ENCODE measurements at places on chromosomes 12 and 14. TPM values are rescaled to one million over a fixed set of nuclear protein-coding genes. Genes with fewer than 3 reads are reported as not detected.

DNA sequence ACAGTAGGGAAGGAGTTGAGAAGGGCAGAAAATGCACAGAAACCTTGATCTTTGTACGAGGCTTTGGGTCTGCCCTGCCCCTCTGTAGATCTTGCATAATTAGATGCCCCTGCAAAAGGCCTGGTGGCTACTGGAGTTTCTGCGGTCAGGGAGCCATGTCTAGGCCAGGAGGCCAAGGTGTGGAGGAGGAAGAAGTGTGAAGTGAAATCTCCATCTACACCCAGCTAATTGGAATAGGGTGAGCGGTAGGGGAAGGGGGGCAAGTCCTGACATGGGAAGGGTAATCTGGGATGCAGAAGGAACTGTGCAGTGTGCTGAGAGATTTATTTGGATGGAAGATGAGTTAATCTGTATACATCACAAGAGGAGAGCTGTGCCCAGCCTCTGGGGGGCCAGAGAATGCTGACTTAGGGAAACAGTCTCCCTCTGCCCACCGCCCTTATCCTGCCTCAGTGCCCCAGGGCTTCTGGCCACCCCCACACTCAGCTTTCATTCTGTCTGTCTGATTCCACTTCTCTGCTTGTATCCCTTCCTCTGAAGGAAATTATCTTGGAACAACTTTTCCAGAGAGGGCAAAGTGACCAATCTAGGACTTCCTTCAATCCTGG lies 5.4 kb downstream of the CYP27B1 start:
- H3K27me3 ChIP-seq: peaks cover 15% of the 10 kb centered on the region
- peaks cover 41% of the 10 kb centered on the region for H3K4me1 ChIP-seq
- H3K4me3 ChIP-seq: no peak overlapping the region

- H3K36me3 ChIP-seq: no peaks in the 10 kb centered on the region
- H3K27ac ChIP-seq: no peak overlapping the region
- H3K4me1 ChIP-seq: peaks cover 11% of the 10 kb centered on the region
- H3K27me3 ChIP-seq: no peaks in the 10 kb centered on the region
Measured at GRCh38 chr14:23513005-23513817, 38.4 kb downstream of the ZFHX2 start.

- no peak overlapping the region for H3K27ac ChIP-seq
- peaks cover 48% of the 10 kb centered on the region for H3K4me1 ChIP-seq
- H3K27me3 ChIP-seq: no peaks in the 10 kb centered on the region
- peak; percentile 73 for DNase-seq
- H3K36me3 ChIP-seq: peaks cover 30% of the 10 kb centered on the region
- H3K4me3 ChIP-seq: no peak overlapping the region
Measured at GRCh38 chr12:6336889-6337853, 4.7 kb downstream of the TNFRSF1A start.

DNA sequence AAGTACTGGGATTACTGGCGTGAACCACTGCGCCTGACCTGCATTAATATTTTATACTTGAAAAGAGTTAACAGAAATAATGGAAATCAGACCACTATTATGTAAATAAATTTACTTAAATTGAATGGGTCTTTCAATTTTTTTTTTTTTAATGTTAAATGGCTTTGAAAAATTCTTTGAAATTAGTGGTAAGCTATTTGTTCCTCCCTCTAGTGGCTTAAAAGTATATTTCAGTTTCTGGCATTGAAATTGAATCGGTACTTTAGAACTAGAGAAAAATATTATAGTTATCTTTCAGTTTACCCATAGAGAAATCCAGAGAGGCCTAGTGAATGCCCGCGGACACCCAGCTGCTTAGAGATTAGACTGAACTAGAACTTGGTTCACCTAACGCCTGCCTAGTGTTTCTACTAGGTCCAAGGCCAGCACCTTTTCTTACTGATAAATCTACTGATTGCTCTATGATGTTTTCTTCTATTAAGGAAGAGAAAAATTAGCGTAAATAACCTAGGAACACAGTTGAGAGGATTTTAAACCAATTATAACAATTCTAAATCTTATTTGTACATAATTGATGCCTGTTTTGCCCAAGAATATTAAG lies 106.5 kb downstream of the EML1 start:
- peaks cover 11% of the 10 kb centered on the region for H3K27me3 ChIP-seq
- no peak overlapping the region for H3K4me3 ChIP-seq
- no peak overlapping the region for H3K27ac ChIP-seq
- H3K4me1 ChIP-seq: no peaks in the 10 kb centered on the region
- H3K36me3 ChIP-seq: no peaks in the 10 kb centered on the region
- DNase-seq: no peak

DNA sequence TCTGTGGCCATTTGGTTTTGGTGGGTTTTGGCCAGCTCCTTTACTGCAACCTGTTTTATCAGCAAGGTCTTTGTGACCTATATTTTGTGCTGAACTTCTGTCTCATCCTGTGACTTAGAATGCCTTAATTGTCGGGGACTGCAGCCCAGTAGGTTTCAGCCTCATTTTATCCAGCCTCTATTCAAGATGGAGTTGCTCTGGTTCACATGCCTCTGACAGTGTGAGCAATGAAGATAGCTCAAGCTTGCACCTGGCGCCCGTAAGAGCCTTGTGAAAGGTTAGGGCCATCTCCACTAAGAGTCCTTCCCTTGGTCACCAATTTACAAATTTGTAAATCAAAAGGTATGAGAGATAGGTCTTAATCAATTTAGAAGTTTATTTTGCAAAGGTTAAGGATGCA lies 19.4 kb downstream of the SLCO1B3 start:
- H3K4me3 ChIP-seq: no peak overlapping the region
- no peak for DNase-seq
- no peaks in the 10 kb centered on the region for H3K27me3 ChIP-seq
- H3K27ac ChIP-seq: no peak overlapping the region

DNA sequence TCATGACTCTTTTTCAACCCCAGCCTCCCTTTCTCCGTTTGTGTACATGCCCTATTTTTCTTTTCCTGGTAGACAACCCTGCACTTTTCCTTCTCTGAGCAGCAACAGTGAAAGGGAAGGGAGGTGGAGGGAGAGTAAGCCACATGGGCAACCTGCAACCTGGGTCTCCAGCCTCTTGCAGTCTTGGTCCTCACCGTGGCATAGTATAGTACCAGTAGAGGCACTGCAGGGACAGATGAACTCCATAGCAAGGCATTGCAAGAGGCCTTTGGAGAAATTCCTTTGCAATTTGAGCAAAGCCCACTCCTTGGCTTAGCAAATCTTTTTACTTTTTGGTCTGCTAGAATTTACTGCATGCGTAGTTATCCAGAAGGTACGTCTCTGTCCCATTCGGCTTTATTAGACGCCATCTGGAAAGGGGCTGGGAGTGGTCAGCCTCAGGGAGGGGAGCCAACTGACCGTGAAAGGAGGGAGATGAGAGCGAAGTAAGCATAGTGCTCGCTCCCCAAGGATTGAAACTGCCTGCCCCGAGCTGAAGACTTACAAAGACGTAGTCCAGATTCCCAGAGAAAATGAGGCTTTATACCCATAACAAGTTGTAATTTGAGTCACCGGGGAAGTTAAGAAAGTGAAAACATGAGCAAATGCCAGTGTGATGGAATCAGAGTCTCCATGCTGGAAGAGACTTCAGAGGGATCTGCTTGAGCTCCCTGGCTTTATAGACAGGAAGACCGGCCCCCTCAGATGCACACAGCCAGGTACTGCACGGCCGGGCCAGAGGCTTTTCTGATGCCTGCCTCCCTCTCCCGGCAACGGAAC lies 332.0 kb downstream of the CACNA1C start:
- DNase-seq: no peak
- peaks cover 2% of the 10 kb centered on the region for H3K4me1 ChIP-seq
- no peaks in the 10 kb centered on the region for H3K36me3 ChIP-seq
- H3K4me3 ChIP-seq: no peak overlapping the region
- H3K27me3 ChIP-seq: peaks cover 6% of the 10 kb centered on the region

DNA sequence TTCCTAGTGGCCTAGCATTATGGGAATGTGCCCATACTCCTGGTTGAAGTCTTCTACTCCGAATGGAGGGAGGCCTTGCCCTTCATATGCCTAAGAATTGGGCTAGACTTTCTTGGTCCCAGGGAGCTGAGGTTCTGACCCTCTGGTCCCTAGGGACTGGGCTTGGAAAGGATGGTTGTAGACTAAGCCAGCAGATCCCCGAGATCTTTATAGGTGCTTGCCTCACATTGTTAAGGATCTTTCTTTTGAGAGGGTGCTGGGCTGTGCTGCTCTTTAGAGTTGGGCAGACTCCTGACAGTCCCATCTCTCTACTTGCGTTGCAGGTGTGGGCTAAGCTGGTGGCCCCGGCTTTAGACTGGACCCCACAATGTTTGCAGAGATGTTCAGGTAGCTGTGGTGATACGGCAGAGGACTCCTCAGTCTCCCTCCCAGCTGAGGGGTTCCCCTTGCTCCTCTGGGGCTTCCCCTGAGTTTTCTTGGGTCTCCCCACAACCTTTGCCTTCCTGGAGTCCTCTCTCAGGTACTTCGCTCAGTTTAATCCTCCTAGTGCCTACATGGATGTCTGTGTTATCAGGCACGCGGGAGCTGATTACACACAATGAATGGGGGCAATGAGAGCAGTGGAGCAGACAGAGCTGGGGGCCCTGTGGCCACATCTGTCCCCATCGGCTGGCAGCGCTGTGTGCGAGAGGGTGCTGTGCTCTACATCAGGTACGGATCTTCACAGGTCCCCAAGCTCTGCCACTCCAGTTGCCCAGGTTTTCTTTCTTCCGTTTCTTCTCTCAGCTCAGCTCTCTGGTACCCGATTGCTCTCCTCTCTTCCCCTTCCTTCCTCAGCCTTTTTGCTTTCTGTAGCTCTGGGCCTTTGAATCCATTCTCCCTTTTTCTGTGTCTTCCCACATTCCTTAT lies 1.3 kb downstream of the MBD6 start:
- peaks cover 31% of the 10 kb centered on the region for H3K36me3 ChIP-seq
- no peaks in the 10 kb centered on the region for H3K27me3 ChIP-seq
- DNase-seq: no peak
- H3K4me1 ChIP-seq: peaks cover 48% of the 10 kb centered on the region

DNA sequence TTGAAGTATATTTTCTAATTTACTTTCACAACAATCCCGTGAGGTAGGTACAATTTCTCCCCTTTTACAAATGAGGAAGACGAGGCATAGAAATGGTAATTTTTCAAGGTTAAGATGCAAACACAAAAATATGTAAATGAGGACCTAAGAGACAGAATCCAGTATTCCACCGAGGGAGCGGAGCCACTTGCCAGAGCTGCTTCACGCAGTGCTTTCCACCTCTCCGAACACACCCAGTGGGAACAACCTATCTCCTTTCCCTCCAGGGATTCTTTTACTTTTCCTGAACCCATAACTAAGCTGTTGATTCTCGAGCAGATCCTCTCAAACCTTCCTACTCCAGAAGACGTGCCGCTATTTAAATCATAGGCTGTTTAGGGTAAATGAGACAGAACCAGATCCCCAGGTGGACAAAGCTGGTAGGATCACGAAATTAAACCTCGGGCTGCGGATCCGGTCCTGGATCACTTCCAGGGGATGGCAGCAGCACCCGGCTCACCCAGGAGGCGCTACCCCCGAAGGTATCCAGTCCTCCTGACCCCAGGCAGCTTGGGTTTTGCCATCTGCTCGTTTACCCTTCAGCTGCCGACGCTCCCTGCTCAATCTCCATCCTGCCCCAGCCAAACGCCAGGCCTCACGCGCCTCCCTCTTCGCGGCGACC lies 1.5 kb downstream of the DDHD1 start:
- peak; percentile 55 for DNase-seq
- H3K4me1 ChIP-seq: peaks cover 53% of the 10 kb centered on the region
- H3K4me3 ChIP-seq: peak overlapping the region; percentile 99
- H3K27me3 ChIP-seq: no peaks in the 10 kb centered on the region
- peak overlapping the region; percentile 96 for H3K27ac ChIP-seq
- peaks cover 46% of the 10 kb centered on the region for H3K36me3 ChIP-seq

DNA sequence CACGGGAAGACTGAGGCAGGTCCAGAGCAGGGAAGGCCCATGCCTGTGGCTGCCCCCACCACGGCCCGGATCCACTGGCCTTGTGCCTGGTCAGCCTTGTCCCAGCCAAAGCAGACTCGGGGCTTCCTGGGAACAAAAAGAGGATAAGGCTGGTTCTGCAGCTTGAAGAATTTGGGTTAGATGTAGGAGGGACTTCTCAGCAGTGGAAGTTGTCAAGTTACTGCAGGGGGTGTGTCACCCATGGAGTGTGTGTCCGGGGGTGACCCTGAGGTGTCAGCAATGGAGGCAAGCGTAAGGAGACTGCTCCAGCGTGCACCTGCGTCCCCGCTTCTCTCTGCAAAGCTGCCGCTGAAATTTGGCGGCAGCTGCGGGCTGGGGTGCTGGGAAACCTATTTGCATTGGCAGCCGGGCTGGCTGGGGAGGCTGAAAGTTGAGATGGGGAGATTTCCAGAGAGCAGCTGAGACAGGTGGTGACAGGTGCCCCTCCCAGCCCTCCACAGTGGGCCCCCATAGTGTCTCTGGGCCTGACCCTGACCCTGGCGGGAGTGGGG lies 12.5 kb upstream of the TNFAIP2 start:
- no peak overlapping the region for H3K4me3 ChIP-seq
- H3K4me1 ChIP-seq: peaks cover 8% of the 10 kb centered on the region
- H3K36me3 ChIP-seq: no peaks in the 10 kb centered on the region
- H3K27ac ChIP-seq: no peak overlapping the region

GRCh38 chr12:1517007-1517406 lies 77.4 kb downstream of the FBXL14 start:
- H3K4me1 ChIP-seq: no peaks in the 10 kb centered on the region
- no peaks in the 10 kb centered on the region for H3K36me3 ChIP-seq
- no peak overlapping the region for H3K4me3 ChIP-seq
- DNase-seq: no peak
- no peak overlapping the region for H3K27ac ChIP-seq
- peaks cover 47% of the 10 kb centered on the region for H3K27me3 ChIP-seq

- DNase-seq: no peak
- no peaks in the 10 kb centered on the region for H3K27me3 ChIP-seq
- no peaks in the 10 kb centered on the region for H3K4me1 ChIP-seq
- H3K27ac ChIP-seq: no peak overlapping the region
- H3K36me3 ChIP-seq: no peaks in the 10 kb centered on the region
Measured at GRCh38 chr14:53620890-53621289, 335.7 kb downstream of the BMP4 start.

DNA sequence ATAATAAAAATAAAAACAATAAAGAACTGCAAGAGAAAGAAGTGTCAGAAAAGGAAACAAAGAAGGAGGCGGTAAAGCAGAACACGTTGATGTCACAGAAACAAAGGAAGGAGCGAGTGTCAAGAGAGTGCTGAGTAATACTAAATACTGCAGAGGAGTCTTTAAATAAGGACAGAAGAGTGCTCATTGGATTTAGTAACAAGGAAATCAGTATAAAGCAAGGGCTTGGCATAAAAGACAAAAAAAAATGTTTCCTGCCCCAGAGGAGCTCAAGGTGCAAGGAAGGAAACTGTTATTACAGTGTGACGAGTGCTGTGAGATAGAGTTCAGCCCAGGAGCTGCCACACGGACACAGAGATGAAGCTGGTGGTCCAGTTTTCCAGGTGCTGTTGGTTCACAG lies 8.4 kb upstream of the TUBA1A start:
- H3K36me3 ChIP-seq: no peaks in the 10 kb centered on the region
- H3K4me1 ChIP-seq: peaks cover 12% of the 10 kb centered on the region
- no peak for DNase-seq
- no peak overlapping the region for H3K4me3 ChIP-seq

- H3K4me1 ChIP-seq: peaks cover 66% of the 10 kb centered on the region
- H3K36me3 ChIP-seq: no peaks in the 10 kb centered on the region
- peak overlapping the region; percentile 83 for H3K27ac ChIP-seq
- H3K4me3 ChIP-seq: no peak overlapping the region
Measured at GRCh38 chr12:52633383-52633782, 15.0 kb upstream of the KRT73 start.

GRCh38 chr12:87848248-87848868 lies 180.8 kb downstream of the C12orf50 start:
- DNase-seq: peak; percentile 22
- H3K4me3 ChIP-seq: no peak overlapping the region
- peaks cover 2% of the 10 kb centered on the region for H3K27me3 ChIP-seq
- no peaks in the 10 kb centered on the region for H3K36me3 ChIP-seq
- no peak overlapping the region for H3K27ac ChIP-seq

Gene CISTR
- total RNA-seq: not detected

Gene LRP1-AS
- total RNA-seq: not detected

Gene HOXC9
- total RNA-seq: not detected

Gene KLRC2
- not detected for total RNA-seq

Gene KRT85
- not detected for total RNA-seq

Gene MYF6
- not detected for total RNA-seq
